ENCODE measurements at places on chromosomes 6 and 20.

- no peak for DNase-seq
These were observed 431.8 kb upstream of the NOX3 start for GRCh38 chr6:155887421-155887820.

DNA sequence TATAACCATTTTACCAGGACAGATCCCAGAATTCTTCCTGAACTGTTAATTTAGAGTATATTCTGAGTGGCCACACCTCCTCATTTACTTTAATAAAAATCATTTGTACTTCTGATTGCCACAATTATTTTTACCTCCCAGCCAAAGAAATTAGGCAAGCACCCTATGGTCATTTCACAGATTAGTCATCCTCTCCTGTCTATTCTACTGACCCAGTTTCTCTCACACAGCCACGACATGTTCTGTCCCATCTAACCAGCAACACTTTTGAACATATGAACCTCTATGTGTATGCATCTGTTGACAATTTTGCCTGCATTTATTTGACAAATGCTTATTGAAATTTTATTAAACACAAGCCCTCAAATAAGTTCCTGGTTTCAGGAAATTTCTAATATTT lies 202.6 kb upstream of the STXBP5 start:
- no peak for DNase-seq

- DNase-seq: no peak
These were observed 11.9 kb upstream of the LATS1 start for GRCh38 chr6:149729824-149730223.

- DNase-seq: no peak
These were observed 121.2 kb downstream of the ADAT2 start for GRCh38 chr6:143329323-143329722.

GRCh38 chr20:62825333-62825985 lies 8.6 kb downstream of the COL9A3 start:
- no peak for DNase-seq

DNA sequence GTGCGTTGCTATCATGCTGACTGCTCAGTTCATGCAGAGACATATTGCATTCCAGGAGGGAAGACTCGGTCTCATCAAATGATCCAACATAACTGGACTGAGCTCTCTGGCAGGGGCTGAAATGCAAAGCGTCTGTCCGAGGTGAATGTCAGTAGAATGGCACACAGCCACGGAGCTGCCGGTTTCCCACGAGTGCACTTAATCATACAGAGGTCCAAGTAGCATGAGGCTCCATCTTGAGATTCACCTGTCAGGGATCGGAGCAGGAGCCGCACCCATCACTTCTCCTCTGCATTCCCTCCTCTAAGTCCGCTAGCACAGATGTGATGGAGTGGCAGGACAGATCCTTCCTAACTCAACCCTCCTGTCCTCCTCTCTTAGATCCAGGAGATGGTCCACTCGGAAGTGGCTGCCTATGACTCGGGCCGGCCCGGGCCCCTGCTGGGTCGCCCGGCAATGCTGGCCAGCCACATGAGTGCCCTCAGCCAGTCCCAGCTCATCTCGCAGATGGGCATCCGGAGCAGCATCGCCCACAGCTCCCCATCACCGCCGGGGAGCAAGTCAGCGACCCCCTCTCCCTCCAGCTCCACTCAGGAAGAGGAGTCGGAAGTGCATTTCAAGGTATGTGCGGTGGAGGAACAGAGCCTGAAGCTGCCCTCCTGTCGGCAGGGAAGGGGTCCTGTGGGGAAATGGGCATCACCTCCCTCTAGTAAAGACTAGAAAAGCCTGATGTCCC lies 135.9 kb downstream of the JPH2 start:
- no peak for DNase-seq

DNA sequence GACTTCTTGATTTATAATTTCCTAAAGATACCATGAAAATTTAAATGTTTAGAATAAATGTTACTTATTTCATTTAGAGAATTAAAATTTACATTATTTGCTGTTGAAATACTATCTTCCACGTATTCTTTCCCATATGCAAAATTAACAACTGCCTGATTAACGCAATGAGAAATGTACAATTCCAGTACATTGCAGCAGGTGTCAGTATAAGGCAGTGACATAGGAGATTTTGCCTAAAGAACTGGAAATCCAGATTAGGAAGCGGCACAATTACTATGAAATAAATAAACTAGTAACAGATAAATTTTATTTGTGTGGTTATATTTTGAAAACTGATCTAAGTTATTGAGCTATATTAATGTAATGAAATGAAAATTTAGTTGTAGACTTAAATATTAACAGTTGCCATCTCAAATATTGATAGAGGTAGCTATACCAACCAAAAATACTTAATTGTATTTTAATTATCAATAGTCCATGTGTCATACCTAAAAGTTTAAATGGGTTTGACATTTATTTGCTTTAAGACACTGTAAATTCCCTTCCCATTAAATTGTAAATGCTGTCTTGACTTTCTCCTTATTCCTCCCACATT lies 300.2 kb downstream of the UTRN start:
- DNase-seq: no peak

DNA sequence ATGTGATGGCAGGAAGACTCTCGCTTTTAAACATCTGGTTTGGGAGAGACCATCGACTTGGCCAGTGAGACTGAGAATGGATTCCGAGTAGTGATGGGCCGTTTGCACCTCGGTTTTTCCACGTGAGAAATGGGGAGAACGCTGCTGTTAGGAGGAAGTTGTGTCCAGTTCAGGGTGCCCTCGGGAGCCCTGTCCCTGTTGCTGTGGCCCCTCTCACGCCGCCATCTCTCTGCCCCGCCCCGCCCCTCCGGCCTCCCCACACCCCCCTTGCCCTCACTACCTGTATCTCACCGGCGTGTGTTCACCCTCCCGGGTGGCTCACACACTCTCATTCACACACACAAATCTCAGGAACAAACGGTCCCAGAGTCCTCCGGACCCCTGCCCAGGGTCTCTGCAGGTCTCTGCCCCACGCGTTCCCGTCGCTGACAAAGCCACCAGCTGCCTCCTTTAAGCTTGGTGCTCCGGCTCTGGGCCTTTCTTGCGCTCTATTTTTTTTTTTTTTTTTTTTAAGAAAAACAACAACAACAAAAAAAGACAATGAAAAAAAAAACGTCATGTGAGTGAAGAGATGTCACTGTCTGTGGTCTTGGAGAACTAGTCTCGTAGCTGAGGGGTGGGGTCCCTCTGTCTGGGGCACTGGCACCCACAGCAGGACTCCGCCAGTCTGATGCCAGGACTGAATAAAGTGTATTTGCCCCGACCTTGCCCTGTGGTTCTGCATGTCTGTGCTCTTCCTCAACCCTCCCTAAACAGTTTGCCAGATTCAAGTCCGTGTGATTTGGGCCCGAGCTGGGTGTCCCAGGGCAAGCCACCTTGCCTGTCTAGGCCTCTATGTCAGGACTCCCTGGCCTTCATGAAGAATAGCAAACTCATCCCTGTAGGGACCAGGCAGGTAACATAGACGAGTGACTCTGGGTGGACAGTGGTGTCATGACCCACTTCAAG lies 2.9 kb downstream of the SOX12 start:
- no peak for DNase-seq

- peak; percentile 87 for DNase-seq
These were observed 2.1 kb downstream of the CTSZ start for GRCh38 chr20:59004763-59005522.

DNA sequence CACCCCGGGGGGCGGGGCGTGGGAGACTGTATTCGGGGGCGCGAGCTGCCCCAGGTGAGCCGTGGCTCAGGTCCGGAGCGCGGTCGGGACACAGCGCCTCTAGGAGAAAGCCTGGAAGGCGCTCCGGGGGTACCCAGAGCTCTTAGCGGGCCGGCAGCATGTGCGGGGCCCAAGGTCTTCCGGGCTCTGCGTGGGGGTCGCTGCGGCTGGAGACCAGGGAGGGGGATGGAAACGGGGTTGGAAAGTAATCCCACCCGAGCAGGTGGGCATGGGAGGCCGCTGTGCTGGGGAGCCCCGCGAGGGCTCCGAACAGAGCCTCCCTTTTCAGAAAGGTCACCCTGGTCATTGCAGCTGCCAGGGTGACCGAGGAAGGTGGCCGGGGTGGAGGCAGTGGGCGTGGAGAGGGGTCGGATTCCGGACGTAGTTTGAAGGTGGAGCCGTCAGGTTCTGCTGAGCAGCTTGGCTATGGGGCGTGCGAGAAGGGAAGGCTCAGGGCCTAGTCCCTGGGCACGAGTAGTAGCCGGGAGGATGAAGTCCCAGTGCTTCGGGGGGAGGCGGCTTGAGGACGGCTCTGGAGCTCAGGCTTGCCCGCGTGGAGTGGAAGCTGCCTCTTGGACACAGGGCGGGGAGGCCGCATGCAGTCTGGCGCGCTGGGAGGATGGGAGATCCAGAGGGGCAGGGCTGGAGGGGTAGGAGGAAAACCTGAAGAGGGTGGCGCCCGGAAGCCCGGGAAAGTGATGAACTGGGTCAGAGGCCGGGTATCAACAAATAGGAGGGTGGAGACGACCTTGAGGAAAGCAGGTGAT lies at the start of gene SIRT5:
TSS of gene SIRT5 (plus strand) at position 31 of the 806 bp plus-strand sequence. CDS start 9,510 bp downstream, outside the sequence.
- DNase-seq: peak; percentile 80

DNA sequence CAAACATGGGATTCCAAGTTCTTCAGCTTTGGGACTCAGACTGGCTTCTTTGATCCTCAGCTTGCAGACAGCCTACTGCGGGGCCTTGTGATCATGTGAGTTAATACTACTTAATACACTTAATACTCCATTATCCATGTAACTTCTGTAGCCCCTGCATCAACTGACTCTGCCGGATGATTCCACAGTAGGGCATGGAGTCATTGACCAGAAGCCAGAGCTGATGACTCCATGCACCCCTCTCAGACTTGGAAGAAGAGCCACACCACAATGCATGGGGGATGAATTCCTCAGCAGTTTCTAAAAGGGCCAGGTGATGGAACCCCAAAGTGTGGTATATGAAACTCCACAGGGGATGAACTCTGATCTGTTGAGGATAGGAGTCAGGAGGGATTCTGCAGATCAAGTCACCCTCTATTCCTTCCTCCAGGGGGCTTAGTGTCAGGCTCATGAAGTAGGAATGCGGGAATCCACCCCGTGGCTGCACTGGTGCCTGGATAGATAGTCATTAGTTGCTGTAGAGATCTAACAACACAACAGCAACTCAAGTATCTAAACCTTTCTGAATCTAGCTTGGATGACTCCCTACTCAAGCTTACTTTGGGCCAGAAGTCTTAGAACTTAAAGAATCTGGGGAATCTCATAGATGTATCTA lies 70.2 kb downstream of the GPR6 start:
- DNase-seq: no peak

GRCh38 chr6:81708113-81708699 lies 44.3 kb downstream of the TENT5A start:
- DNase-seq: no peak

GRCh38 chr20:7722564-7722963 lies 217.7 kb downstream of the HAO1 start:
- DNase-seq: no peak

DNA sequence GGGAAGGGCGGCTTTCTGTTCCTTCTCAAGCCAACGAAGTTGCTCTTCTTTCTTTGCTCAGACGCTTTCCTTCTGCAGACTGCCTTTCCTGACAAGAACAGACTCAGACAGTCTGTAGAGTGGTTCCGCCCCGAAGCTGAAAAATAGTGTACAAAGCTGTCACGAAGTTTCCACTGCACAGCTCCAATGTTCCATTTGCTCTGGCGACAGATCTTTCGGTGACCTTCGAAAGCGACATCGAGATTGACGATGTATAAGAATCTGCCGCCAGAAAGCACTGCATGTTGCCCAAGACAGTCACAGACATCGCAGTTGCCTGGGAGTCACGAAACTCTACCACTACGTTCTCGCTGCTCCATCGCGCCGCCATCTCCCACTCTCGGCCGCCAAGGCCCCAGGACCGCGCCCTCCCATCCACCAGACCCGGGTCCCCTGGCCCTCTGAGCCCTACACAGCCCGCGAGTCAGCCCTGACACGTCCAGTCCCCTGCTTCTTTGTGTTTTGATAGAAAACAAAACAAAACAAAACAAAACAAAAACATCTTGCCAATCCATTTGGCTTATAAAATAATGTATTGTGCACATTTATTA lies 42.1 kb upstream of the ZNF184 start:
- no peak for DNase-seq

DNA sequence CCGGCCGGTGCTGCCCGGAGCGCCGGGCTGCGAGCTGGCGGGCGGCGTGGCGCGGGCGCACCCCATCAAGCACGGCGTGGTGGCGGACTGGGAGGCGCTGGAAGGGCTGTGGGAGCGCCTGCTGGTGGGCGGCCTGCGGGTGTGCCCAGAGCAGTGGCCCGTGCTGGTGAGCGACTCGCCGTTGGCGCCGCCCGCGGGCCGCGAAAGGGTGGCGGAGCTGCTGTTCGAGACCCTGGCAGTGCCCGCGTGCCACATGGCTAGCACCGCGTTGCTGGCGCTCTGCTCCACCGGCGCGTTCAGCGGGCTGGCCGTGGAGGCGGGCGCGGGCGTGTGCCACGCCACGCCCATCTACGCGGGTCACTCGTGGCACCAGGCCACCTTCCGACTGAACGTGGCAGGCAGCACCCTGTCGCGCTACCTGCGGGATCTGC lies 517 bp downstream of the ACTL10 start:
- DNase-seq: peak; percentile 67

- no peak for DNase-seq
These were observed 78.3 kb upstream of the SRSF6 start for GRCh38 chr20:43379239-43379917.

- DNase-seq: peak; percentile 89
These were observed at the start of gene ZDHHC14 for GRCh38 chr6:157380779-157381561. ZDHHC14 (plus strand) TSS chr6:157381190.

DNA sequence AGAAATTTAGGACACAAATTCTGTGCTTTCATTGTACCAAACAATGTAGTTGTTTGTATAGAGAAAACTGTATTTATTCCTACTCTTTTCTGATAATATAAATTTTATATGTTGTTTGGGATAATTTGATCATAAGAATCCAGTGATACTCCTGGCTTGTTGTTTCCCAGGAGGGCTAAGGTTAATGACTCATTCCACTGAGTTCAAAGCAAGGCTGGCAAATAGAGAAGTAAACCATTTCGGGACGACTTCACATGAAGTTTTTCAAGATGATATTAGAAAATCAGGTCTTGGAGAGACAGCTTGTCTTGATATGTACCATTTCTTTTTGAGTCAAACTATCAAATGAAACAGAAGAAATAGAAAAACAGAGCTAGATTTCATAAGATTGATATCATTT lies 326.1 kb upstream of the CNR1 start:
- no peak for DNase-seq

- no peak for DNase-seq
These were observed 96.8 kb upstream of the NHSL1 start for GRCh38 chr6:138596126-138596525.

GRCh38 chr6:40996591-40997233 lies 42.3 kb downstream of the UNC5CL start:
- DNase-seq: no peak

GRCh38 chr6:27224729-27225128 lies 22.8 kb upstream of the PRSS16 start:
- no peak for DNase-seq

DNA sequence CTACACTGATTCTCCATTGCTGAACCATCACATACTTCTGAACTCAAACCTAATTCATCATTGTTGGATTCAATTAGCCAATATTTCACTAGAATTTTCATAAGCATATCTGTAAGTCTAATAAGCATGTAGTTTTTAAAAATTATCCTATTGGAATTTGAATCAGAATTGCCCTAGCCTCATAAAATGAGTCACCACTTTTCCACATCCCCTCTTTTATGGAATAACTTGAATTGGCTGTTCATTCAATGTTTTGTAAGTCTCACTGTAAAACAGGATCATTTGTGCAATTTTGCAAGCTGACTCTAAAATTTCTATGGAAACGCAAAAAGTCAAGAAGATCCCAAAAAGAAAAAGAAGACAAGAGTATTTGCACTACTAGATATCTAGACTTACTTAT lies 141.0 kb downstream of the HACE1 start:
- no peak for DNase-seq

GRCh38 chr20:37733416-37733815 lies 39.6 kb downstream of the CTNNBL1 start:
- DNase-seq: no peak

GRCh38 chr6:83593395-83593785 lies 81.1 kb downstream of the PRSS35 start:
- DNase-seq: no peak

All from activated naive CD4-positive, alpha-beta T cell treated with anti-CD3 and anti-CD28 coated beads, Interleukin-2, amount 50 U/mL, for 72 hours (primary cell).